ENCODE measurements at places on chromosomes 2 and 18.

DNA sequence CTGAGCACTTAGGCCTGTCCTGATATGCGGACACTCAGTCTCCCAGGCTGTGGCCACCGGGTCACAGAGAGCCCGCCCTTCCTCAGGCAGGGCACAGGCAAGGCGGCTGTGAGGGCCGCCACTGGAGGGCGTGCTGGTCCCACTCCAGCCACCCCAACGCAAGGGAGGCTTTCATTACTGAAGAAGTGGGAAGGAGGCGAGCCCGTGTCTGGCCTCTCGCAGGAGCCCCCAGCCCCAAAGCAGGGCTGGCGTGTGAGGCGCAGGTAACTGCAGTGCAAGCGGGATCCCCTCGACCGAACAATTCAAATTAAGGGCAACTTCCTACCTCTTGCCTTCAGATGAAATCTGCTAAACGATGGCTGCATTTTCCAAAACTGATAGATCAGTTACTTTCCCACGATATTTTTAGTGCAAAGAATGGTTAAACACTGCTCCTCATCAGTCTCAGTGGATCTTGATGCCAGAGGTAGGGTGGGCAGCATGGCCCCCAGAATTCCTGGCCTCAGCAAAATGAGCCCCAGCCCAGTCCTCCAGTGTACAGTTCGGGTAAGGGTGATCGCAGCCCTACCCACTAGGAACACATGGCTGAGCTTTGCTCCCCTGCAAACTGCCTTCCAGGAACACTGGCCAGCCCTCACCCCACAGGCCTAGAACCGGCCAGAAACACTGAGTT lies 97.2 kb downstream of the SEPTIN10 start:
- H3K36me3 ChIP-seq = no peaks in the 10 kb centered on the region
- peaks cover 9% of the 10 kb centered on the region for H3K4me1 ChIP-seq
- peaks cover 2% of the 10 kb centered on the region for H3K27me3 ChIP-seq
- H3K27ac ChIP-seq = no peak overlapping the region

- no peak for DNase-seq
- no peaks in the 10 kb centered on the region for H3K36me3 ChIP-seq
- no peaks in the 10 kb centered on the region for H3K4me1 ChIP-seq
- H3K4me3 ChIP-seq = no peak overlapping the region
- H3K27me3 ChIP-seq = peaks cover 5% of the 10 kb centered on the region
- no peak overlapping the region for H3K27ac ChIP-seq
These were observed 40.3 kb downstream of the LHCGR start for GRCh38 chr2:48715042-48715899.

- H3K4me1 ChIP-seq = peaks cover 26% of the 10 kb centered on the region
- DNase-seq = no peak
- peaks cover under 1% of the 10 kb centered on the region for H3K27me3 ChIP-seq
- peaks cover 11% of the 10 kb centered on the region for H3K36me3 ChIP-seq
- no peak overlapping the region for H3K4me3 ChIP-seq
These were observed 118.8 kb downstream of the SETBP1 start for GRCh38 chr18:44799382-44799906.

DNA sequence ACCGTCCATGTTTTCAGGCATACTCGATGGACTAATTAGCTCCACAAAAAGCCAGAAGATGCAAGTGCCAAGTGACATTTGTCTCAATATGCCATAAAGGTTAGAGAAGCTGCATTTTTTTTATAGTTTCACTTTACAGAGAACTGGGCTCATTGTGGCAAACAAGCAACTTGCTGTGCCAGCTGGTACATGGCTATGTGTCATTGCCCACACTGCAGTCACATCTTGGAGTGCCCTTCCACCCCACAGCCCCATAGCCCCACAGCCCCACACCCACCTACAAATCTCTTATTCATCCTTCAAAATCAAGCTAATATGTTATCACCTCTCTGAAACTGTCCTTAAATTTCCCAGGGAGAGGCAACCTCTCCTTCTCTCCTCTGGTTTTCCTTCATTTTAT lies 451.9 kb downstream of the ARHGAP15 start:
- no peak overlapping the region for H3K27ac ChIP-seq
- DNase-seq = no peak
- no peaks in the 10 kb centered on the region for H3K27me3 ChIP-seq
- H3K4me3 ChIP-seq = no peak overlapping the region

DNA sequence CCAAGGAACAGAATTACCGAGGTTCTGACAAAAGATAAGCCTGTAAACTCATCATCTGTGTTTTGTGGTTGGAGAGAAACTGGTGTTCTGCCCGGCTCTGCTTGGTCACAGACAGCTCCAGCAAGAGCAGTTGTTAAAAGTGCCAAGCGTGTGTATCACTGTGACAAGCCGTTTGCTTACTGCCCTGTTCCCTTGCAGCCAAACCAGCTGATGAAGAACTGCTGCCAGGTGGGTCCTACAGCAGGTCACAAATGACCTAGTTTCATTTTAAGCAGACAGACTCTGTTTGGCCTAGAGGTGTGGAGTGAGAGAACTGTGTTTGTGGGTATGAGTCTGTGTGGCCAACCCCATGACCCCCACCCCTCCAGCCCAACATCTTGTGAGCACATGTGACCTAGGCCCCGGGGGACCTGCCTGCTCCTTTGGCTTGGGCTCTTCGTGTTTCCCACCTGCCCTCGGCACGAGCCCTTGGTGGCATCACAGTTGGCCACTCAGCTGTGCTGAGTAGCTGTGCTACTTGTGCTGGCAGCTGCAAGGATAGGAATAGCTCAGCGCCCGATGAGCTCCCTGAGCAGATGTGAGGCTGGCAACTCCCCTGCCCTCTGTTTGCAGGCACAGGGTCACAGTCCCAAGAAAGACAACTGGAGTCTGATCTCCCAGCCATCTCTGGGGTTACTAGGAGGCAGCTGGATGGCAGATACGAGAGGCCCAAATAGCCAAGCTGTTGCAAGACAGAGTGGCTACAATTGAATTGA lies 9.7 kb downstream of the OXER1 start:
- H3K4me3 ChIP-seq = no peak overlapping the region
- peaks cover 7% of the 10 kb centered on the region for H3K4me1 ChIP-seq

DNA sequence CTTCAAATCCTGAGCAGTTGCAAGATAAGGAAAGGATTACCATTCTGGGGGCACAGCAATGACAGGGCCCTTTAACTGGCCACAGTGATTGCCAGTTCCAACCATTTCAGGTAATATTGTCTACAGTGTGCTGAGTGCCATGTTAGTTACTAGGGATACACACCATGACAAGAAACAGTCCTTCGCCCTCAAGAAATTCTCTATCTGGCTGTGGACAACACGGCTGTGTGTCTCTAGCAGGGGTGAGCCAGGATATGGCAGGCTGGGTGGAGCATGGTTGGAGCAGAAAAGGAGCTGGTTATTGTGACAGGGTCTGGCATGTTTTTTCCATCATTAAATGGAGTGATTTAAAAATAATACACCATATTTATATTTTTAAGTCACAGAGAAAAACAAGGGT lies 31.0 kb downstream of the TSPYL6 start:
- H3K27ac ChIP-seq = no peak overlapping the region
- no peak overlapping the region for H3K4me3 ChIP-seq
- peaks cover 5% of the 10 kb centered on the region for H3K4me1 ChIP-seq
- no peaks in the 10 kb centered on the region for H3K36me3 ChIP-seq

DNA sequence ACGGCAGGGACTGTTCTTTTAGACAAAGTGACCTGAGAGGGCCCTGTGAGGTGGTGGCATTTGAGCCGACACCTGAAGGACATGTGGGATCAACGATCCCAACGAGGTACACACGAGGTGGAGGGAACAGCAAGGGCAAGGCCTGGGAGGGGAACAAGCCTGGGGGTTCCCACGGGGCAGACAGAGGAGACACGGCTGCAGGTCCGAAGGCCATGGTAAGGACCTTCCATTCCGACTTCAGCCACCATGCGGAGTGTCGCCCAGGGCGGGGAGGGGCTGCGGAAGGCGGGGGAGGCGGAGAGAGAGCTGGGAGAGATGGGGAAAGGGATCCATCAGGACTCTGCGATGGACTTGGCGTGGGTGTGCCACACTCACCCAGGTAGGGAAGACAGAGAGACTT lies 151.8 kb downstream of the HDAC4 start:
- no peaks in the 10 kb centered on the region for H3K27me3 ChIP-seq
- no peak overlapping the region for H3K4me3 ChIP-seq
- no peak overlapping the region for H3K27ac ChIP-seq
- H3K4me1 ChIP-seq = peaks cover 40% of the 10 kb centered on the region
- H3K36me3 ChIP-seq = peaks cover 23% of the 10 kb centered on the region

DNA sequence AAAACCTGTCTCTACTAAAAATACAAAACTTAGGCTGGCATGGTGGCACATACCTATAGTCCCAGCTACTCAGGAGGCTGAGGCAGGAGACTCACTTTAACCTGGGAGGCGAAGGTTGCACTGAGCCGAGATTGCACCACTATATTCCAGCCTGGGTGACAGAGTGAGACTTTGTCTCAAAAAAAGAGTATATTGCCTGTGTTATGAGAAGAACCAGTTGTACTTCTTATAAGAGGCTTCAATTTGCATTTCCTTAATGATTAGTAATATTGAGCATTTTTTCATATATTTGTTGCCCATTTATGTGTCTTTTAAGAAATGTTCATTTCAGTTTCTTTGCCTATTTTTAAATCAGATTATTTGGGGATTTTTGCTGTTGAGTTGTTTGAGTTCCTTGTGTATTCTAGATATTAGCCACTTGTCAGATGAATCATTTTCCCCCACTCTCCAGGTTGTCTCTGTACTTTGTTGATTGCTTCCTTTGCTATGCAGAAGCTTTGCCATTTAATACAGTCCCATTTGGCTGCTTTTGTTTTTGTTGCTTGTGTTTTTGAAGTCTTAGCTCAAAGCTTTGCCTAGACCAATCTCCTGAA lies 75.8 kb upstream of the LRPPRC start:
- H3K36me3 ChIP-seq = no peaks in the 10 kb centered on the region
- H3K4me3 ChIP-seq = no peak overlapping the region
- no peaks in the 10 kb centered on the region for H3K27me3 ChIP-seq
- no peak for DNase-seq
- no peaks in the 10 kb centered on the region for H3K4me1 ChIP-seq

DNA sequence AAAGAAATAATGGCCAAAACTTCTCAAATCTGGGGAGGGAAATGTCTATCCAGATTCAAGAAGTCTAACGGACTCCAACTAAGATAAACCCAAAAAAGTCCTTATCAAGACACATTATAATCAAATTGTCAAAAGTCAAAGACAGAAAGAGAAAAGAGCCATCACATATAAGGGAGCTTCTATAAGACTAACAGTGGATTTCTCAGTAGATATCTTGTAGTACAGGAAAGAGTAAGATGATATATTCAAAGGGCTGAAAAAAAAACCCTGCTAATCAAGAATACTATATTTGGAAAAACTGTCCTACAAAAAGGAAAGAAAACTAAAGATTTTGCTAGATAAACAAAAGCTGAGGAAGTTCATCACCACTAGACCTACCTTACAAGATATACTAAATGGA lies 35.4 kb downstream of the TMEM247 start:
- H3K4me3 ChIP-seq = no peak overlapping the region
- peaks cover 5% of the 10 kb centered on the region for H3K4me1 ChIP-seq
- no peaks in the 10 kb centered on the region for H3K27me3 ChIP-seq

DNA sequence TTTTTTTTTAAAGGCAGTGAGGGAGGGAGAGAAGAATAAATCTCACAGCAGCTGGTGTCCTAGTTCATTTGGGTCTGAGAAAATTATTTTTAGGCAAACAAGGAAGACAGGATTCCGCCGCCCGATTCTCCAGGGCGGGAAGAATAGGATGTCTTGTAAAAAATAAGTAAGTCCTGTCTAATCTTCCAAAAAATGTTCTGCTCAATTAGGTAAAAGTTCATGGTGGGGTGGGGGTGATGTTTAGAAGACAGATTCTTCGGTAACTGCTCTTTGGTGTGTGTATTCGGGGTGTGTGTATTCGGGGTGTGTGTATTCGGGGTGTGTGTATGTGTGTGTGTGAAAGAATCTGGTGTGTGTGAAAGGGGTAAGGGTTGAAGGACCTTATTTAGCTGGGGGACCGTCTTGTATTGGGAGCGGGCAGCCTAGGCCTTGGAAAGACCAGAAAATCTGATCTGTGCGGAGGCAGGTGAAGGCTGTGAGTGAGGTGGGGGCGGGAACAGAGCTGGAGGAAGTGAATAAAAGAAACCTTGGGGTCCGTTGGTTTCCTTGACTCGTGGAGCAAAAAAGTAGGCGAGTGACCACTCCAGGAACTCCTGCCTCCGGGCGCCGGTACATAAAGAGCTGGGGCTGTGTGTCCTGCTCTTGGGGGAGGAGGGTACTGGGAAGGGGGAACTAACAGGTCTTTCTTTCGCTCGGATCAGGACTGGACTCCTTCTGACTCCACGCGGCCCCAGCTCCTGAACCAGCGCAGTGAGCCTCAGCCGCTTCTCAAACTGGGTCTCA lies 4.4 kb upstream of the PAX3 start:
- peaks cover 24% of the 10 kb centered on the region for H3K36me3 ChIP-seq
- H3K4me1 ChIP-seq = peaks cover 25% of the 10 kb centered on the region
- DNase-seq = no peak
- peaks cover 87% of the 10 kb centered on the region for H3K27me3 ChIP-seq
- peak overlapping the region; percentile 15 for H3K4me3 ChIP-seq

DNA sequence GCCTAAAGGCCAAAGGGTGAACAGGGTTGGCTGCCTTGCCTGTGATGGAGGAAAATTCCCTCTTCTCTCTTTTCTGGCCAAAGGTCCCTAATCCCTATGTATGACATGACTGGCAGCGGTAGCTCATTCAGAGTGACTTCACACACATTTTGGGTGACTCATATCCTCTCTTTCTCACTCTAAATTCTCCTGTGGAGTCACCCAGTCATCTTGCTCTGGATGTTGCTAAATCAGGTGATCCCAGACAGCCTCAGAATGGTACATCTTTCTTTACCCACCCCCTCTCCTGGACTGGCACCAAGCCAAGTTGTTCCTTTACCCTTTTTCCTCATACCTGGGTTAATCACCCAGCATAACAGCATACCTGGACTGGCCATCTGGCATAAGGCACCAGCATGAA lies 77.2 kb downstream of the NEURL3 start:
- H3K36me3 ChIP-seq = no peaks in the 10 kb centered on the region
- H3K4me3 ChIP-seq = no peak overlapping the region
- H3K27ac ChIP-seq = no peak overlapping the region

DNA sequence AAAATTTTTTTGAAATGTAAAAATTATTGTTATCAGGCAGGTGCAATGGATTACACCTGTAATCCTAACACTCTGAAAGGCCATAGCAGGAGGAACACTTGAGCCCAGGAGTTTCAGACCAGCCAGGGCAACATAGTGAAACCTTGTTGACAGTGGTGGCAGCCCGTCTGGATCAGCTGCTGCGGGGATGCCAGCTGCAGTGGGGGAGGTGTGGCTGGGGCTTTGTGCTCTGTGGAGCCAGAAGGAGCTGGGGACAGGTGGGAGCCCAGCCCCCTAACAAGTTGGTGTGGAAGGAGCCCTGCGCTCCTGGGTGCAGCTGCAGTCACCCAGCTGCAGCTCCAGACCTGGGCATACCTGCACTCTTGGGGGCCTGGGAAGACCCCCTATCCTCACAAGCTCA lies 182.4 kb upstream of the MC4R start:
- no peaks in the 10 kb centered on the region for H3K4me1 ChIP-seq
- no peak overlapping the region for H3K27ac ChIP-seq

All from activated CD8-positive, alpha-beta T cell treated with anti-CD3 and anti-CD28 coated beads, Interleukin-2, amount 10 ng/mL, durations not matched to agents 7 days and 5 days (primary cell).